ENCODE measurements at places on chromosomes 5 and 9. TPM values are rescaled to one million over a fixed set of nuclear protein-coding genes. Genes with fewer than 3 reads are reported as not detected.

Gene PDE8B
- 0.10 TPM for total RNA-seq

Gene DIRAS2
- total RNA-seq: not detected

Gene TMEM232
- total RNA-seq: 1.7 TPM

Gene CAMK4
- 19.3 TPM for total RNA-seq

Gene CAMK2A
- total RNA-seq: 0.42 TPM

Gene PCDH12
- total RNA-seq: 0.25 TPM

Gene ZNF367
- 35.5 TPM for total RNA-seq

Gene SLIT3
- total RNA-seq: 2.0 TPM

Gene SLC24A2
- total RNA-seq: not detected

Gene GOLM1
- total RNA-seq: 120 TPM

Gene FAM169A
- 17.9 TPM for total RNA-seq

Gene CDC37L1
- 12.6 TPM for total RNA-seq

Gene RAPGEF1
- 78.5 TPM for total RNA-seq

Gene TOR4A
- total RNA-seq: 4.4 TPM

Gene TSTD2
- total RNA-seq: 36.3 TPM

Gene ASS1
- total RNA-seq: 1,949 TPM

Gene PLPP1
- total RNA-seq: 35.1 TPM

Gene QRFP
- total RNA-seq: not detected

Gene LECT2
- total RNA-seq: not detected

Gene PCDHAC2
- not detected for total RNA-seq

Gene ERP44
- 31.1 TPM for total RNA-seq

Gene IL3
- not detected for total RNA-seq

Gene PRR16
- total RNA-seq: 0.20 TPM
